ENCODE measurements at places on chromosomes 5 and 9.

- DNase-seq: peak; percentile 65
Observed at GRCh38 chr5:132012371-132013005, 1.0 kb upstream of the ACSL6 start.

GRCh38 chr5:40716000-40716399, 36.3 kb downstream of the PTGER4 start:
- DNase-seq: no peak

- DNase-seq: no peak
Observed at GRCh38 chr5:101955891-101956290, 340.2 kb downstream of the SLCO4C1 start.

DNA sequence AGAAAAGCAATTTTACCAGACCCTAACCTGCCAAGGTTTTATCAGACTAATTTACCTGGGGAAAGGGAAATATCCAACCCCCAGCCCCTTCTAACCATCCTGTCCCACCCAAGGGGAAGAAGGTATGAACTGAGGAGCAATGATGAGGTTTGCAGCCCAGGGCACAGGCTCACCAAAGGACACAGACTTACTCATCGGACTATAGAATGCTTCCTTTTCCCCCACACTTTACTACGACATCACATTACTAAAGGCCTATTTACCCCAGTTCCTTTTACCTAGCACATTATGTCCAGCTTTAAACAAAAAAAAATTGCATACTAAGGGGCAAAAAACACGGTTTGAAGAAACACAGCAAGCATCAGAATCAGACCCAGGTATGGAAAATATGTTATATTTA, 94.1 kb upstream of the FST start:
- no peak for DNase-seq

DNA sequence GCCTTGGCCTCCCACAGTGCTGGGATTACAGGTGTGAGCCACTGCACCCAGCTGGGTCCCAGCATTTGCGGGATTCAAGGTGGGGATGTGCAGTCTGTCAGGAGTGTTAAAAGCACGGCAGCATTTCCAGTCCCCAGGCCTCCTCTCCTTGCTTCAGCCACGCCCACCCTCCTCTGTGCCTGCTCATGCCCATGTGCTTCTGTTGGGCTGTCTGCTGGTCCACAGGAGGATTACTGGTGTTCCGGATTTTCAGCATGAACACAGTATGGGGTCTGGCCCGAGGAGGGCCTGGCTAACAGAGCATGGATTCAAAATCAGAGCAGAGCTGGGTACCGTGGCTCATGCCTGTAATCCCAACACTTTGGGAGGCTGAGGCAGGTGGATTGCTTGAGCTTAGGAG, 5.5 kb downstream of the ARRDC1 start:
- DNase-seq: no peak

GRCh38 chr9:89969881-89970639, 365.2 kb downstream of the GADD45G start:
- DNase-seq: no peak

DNA sequence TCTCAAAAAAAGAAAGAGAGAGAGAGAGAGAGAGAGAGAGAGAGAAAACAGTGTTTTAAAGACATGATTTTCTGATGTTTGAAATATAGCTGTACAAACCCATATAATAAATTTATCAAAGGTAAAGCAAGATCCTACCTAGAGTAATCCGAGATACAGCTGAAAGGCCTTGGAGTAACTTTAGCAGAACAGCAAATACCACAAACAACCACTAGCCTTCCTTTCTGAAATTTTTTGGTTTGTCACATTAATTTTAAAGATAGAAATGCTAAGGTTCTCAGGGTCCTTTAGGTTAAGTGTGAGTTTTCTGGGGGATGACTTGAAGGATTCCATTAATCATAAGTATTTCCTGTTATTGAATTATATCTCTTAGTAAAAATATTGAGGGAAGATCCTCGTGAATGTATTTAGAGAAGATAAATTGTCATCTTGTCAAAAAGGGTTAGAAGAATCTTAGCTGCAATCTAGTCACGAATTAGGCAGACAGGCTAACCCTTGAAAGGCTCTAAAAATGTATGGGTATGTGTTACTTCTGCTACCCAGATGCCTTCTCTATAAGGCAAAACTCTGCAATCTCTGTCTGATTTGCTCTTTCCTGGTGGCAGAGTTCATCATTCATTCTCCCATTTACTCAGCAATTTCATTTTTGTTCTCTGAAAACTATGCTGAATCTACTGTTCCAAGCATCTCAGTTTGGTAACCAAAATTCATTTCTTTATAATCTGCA, 27.3 kb downstream of the F2RL2 start:
- no peak for DNase-seq

- no peak for DNase-seq
Observed at GRCh38 chr5:42691413-42691937, 65.1 kb upstream of the CCDC152 start.

GRCh38 chr9:38107811-38108304, 38.8 kb upstream of the SHB start:
- no peak for DNase-seq

DNA sequence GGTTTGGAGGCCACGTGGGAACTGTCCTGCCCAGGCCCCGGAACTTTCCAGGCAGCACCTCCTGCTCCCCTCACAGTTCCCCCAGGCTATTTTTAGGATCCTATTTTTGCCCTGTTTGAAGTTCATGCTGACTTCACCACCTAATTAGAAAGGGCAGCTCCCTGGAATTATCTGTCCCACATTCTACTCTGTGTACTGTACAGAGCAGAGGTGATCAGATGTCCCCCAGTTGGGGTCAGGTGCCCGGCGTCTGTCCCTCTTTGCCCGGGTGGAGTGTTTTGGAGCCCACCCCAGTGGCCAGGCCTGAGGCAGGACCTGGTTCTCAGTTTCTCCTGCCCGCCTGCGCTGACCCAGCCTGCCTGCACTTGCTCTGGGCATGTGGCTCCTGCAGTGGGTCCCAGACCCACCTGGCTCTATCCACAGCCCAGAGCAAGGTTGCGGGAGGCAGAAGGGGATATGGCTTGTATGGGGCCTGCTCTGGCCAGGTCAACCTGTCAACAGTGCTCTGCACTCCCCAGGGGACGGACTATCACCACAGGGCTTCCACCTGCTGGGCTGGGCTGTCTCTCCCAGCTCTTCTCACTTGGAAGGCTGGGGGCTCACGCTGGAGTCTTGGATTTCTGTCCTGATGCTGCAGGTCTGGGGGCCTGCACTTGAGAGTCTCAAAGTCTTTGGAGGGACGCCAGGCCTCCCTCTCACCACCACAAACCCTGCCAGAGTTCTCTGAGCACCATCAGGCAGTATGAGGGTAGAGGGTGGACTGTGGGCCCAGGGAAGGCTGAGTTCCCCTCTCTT, 268.3 kb downstream of the GADD45G start:
- no peak for DNase-seq

GRCh38 chr9:117103438-117104110, 311.3 kb downstream of the ASTN2 start:
- no peak for DNase-seq

- no peak for DNase-seq
Observed at GRCh38 chr9:98558575-98558974, 150.2 kb downstream of the GABBR2 start.

DNA sequence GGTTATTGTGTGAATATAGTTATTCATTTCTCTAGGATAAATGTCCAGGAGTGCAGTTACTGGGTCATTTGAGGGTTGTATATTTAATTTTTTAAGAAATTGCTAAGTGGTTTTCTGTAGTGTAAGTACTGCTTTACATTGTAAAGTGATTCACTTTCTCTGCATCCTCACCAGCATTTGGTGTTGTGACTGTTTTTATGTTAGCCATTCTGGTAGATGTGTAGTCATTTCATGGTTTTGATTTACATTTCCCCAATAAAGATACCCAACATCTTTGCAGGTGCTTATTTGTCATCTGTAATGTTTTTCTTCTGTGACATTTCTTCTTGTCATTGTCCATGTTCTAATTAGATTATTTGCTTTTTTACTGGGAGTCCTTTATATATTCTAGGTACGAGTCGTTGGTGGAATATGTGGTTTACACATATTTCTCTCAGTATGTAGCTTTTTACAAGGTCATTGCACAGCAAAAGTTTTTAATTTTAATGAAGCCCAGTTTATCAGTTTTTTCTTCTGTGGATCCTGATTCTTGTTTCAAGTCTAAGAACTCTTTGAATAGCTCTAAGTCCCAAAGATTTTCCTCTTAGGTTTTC, 34.0 kb downstream of the SCGB3A1 start:
- no peak for DNase-seq

- no peak for DNase-seq
Observed at GRCh38 chr5:76544268-76544926, 78.8 kb downstream of the F2RL2 start.

DNA sequence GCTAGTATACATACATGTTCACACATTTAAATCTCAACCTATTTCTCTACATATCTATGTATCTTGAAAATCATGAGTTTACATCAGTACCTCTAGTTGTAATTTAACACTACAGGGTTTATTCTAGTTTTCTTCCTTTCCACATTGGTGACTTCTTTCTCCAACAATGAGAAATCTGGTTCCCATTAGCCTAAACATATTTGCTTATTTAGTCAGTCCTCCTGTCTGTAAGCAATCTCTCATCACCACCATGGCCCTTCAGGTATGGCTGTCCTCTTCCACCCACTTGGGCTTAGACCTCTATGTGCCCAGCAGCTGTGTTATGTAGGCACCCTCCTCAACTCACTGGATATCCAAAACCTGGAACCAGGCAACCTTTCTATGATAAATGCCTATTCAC, 8.0 kb upstream of the SPATA31D1 start:
- DNase-seq: no peak

GRCh38 chr9:22079873-22080341, 70.8 kb upstream of the CDKN2B start:
- DNase-seq: peak; percentile 18

- no peak for DNase-seq
Observed at GRCh38 chr9:14270358-14271092, 43.4 kb downstream of the NFIB start.

GRCh38 chr9:28051559-28052503, 478.6 kb upstream of the C9orf72 start:
- DNase-seq: no peak

GRCh38 chr9:126514037-126514821, 99.5 kb upstream of the LMX1B start:
- DNase-seq: no peak

- DNase-seq: no peak
Observed at GRCh38 chr9:117116084-117116483, 298.8 kb downstream of the ASTN2 start.

- DNase-seq: no peak
Observed at GRCh38 chr9:88651682-88652633, 117.0 kb downstream of the NXNL2 start.

- DNase-seq: no peak
Observed at GRCh38 chr5:1212881-1213280, 11.5 kb downstream of the SLC6A19 start.

DNA sequence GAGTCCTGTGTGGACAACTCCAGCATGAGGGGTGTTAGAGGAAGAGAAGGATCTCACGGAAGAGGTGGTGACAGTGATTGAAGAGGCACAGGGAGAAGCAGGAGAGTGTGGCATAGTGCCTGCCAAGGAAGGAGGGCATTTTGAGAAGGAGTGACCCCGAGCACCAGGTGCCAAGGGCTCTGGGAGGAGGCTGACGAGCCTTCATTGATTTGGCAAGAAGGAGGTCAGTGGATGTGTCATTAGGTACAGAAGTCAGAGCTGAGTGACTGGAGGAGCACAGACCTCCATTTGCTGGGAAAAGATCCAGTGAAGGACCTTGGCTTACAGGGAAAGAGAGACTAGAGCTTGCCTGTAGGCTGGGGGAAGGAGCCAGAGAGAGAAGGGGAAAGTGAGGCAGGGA, 70.3 kb upstream of the ANGPTL2 start:
- DNase-seq: no peak

DNA sequence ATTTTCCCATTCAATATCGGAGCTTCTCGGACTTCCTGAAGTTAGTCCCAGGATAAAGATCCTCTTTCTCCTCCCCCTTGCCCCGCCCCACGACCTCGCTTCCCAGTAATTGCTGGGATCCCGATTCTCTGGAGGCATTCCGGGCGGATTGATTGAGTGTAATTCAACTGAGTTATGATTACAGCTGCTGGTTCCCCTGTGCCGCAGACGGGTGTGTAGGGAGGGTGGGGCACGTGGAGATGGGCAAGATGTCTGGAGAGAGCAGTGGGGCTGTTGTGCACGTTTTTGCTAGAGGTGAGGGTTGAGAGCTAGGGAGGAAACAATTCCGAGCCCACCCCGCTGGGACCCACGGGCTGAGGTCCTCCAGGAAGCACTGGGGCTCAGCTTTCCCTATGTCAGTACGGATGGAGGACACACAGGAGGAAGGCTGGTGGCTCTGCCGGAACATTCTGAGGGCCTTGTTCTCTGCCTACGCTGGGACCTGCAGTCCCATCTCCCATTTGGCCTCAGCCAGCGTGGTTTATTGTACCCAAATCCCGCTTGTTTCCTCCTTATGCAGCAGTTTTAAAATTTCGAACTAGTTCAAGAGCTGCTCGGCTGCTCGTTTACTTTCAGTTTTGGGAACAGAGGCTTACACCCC, 2.4 kb upstream of the DMRT2 start:
- no peak for DNase-seq

DNA sequence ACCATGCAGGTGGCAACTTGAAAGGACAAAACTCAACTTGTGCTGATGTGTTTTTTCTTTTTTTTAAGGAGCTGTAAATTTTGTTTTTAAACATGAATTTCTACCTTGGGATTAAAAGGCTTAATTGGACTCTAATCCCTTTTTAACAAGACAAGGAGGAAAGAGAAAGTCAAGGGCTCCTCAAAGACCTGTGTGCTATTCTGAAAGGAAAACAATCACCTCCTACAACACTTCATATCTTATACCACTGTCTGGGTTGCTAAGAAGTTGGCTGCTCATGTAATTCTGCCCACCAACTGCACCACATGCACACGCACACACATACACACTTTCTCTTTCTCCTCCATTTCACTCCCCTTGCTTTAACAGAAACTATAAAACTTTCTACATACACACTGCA, 78.6 kb downstream of the SH3RF2 start:
- DNase-seq: no peak

GRCh38 chr9:101115102-101115501, 86.6 kb downstream of the PLPPR1 start:
- DNase-seq: no peak

DNA sequence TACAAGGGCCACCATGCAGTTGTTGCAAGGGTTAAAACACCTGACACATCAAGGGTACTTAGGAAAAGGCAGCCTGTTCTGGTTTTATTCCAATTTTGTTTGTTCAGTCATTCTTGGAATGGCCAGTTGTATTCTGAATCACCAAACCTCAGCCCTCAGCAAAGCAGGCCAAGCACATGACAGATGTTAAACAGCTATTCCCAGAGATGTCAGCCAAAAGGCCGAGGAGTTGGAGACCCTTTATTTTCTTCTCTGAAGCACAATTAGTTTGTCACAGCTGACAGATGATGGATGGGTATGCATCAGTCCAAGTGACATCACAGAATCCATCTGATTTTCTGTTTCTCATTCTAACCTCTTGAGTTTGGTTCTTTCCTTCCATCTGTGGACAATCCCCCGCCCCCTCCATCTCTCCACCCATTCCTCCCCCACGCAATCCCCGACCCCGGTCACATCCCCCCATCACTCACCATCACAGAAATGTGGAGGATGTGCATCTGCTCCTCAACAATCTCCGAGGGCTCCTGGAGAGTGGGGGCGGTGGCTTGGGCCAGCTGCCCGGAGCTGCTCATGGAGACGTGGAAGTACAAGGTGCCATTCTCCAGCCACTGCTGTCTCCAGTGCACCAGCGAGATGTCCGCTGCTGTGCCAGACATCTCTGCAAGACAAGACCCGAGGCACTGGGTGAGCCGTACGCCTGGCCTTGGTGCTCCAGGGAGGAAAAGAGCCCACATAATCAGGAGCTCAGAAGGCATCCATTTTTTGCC, 123.8 kb downstream of the ASTN2 start:
- no peak for DNase-seq

All from thymus (tissue), 14 donors.